ENCODE measurements at places on chromosomes 1 and 21. TPM values are rescaled to one million over a fixed set of nuclear protein-coding genes. Genes with fewer than 3 reads are reported as not detected.

GRCh38 chr1:55860798-55861519 is 645.8 kb upstream of the USP24 start:
- no peak for DNase-seq
- no peaks in the 10 kb centered on the region for H3K27me3 ChIP-seq
- H3K36me3 ChIP-seq: no peaks in the 10 kb centered on the region
- no peak overlapping the region for H3K27ac ChIP-seq

- H3K27me3 ChIP-seq: no peaks in the 10 kb centered on the region
- no peaks in the 10 kb centered on the region for H3K36me3 ChIP-seq
Measured at GRCh38 chr1:160863774-160864131, 1.1 kb upstream of the CD244 start.

DNA sequence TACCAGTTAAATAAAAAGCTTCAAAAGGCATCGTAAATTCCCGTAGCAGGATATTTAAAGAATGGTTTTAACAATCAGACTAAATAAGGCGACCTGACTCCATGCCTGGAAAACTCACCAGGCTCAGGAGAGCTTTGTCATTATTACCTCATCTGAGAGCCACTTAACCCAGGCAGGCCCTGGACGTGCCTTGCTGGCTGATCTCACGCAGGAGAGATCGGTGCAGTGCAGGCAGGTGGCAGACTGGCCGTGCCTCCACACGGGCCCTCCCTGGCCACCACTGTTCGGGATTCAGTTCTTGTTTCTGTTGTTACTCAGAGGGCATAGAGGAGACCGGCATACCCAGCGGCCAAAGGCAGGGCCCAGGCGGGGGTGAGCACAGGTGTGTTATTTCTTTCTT is 6.4 kb downstream of the MT1HL1 start:
- no peaks in the 10 kb centered on the region for H3K4me1 ChIP-seq
- no peak overlapping the region for H3K27ac ChIP-seq
- H3K27me3 ChIP-seq: no peaks in the 10 kb centered on the region
- no peak overlapping the region for H3K4me3 ChIP-seq

- H3K36me3 ChIP-seq: peaks cover 3% of the 10 kb centered on the region
- DNase-seq: no peak
- H3K27ac ChIP-seq: no peak overlapping the region
- H3K4me1 ChIP-seq: peaks cover 11% of the 10 kb centered on the region
- H3K4me3 ChIP-seq: no peak overlapping the region
Measured at GRCh38 chr1:46184920-46185658, 8.8 kb upstream of the P3R3URF start.

GRCh38 chr1:113809670-113810602 is 2.3 kb downstream of the RSBN1 start:
- H3K27ac ChIP-seq: no peak overlapping the region
- no peaks in the 10 kb centered on the region for H3K4me1 ChIP-seq
- H3K27me3 ChIP-seq: no peaks in the 10 kb centered on the region
- H3K36me3 ChIP-seq: no peaks in the 10 kb centered on the region
- no peak for DNase-seq
- peak overlapping the region; percentile 99 for H3K4me3 ChIP-seq

DNA sequence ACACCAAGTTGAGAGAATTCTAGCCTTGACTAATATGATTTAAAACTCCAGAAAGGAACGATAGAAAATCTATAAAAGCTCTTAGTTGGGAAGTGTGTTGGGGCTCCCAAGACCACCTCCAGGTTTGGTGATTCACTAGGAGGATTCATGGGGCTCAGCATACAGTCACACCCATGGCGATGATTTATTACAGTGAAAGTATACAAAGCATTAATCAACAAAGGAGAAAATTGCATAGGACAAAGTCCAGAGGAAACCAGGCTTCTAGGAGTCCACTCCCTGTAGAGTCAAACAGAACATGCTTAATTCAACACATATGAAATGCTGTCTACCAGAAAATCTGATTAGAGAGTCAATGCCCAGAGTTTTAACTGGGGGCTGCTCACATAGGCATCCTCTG is 4.8 kb downstream of the CDCA8 start:
- no peak overlapping the region for H3K27ac ChIP-seq
- H3K4me1 ChIP-seq: peaks cover 4% of the 10 kb centered on the region
- H3K27me3 ChIP-seq: no peaks in the 10 kb centered on the region
- no peak overlapping the region for H3K4me3 ChIP-seq
- DNase-seq: no peak

Gene CD1B
- not detected for polyA plus RNA-seq

Gene DSCAM
- 0.02 TPM for polyA plus RNA-seq

GRCh38 chr1:55076356-55076755 is 37.0 kb downstream of the PCSK9 start:
- H3K4me3 ChIP-seq: no peak overlapping the region
- no peak overlapping the region for H3K27ac ChIP-seq
- no peaks in the 10 kb centered on the region for H3K4me1 ChIP-seq
- no peak for DNase-seq

DNA sequence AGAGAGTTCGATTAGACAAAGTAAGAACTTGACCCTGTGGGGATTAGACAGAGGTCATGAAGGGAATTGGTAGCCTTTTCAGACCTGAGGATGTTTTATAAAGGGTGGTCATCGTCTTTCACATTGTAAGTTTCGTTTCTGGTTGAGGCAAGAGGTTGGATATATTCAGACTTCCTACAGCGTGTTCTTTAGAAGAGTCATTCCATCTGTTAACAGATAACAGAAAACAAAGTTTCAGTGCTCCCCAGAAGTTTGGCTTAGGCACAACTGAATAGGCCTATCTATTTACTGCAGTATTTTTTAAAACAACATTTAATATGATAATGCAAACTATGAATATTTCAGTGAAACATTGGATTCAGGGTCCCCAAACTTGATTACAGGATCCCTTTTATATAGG is 17.1 kb upstream of the IVNS1ABP start:
- no peak overlapping the region for H3K4me3 ChIP-seq
- H3K36me3 ChIP-seq: no peaks in the 10 kb centered on the region
- H3K27ac ChIP-seq: no peak overlapping the region
- no peaks in the 10 kb centered on the region for H3K27me3 ChIP-seq
- no peaks in the 10 kb centered on the region for H3K4me1 ChIP-seq

- no peaks in the 10 kb centered on the region for H3K36me3 ChIP-seq
- H3K4me1 ChIP-seq: peaks cover 9% of the 10 kb centered on the region
- H3K27me3 ChIP-seq: no peaks in the 10 kb centered on the region
- no peak overlapping the region for H3K4me3 ChIP-seq
- DNase-seq: no peak
Measured at GRCh38 chr21:29166323-29166722, 35.9 kb downstream of the MAP3K7CL start.

- H3K4me3 ChIP-seq: no peak overlapping the region
- H3K27me3 ChIP-seq: no peaks in the 10 kb centered on the region
- no peaks in the 10 kb centered on the region for H3K4me1 ChIP-seq
- H3K27ac ChIP-seq: no peak overlapping the region
Measured at GRCh38 chr1:198275597-198275996, 118.8 kb downstream of the NEK7 start.

Measured in fibroblast of lung (primary cell).